ENCODE measurements at places on chromosomes 12 and 14. TPM values are rescaled to one million over a fixed set of nuclear protein-coding genes. Genes with fewer than 3 reads are reported as not detected.
A peak's percentile ranks its signal among the peaks of the same experiment; 100 is the strongest.

CCDC85C gene
- 15.7 TPM for total RNA-seq

DNA sequence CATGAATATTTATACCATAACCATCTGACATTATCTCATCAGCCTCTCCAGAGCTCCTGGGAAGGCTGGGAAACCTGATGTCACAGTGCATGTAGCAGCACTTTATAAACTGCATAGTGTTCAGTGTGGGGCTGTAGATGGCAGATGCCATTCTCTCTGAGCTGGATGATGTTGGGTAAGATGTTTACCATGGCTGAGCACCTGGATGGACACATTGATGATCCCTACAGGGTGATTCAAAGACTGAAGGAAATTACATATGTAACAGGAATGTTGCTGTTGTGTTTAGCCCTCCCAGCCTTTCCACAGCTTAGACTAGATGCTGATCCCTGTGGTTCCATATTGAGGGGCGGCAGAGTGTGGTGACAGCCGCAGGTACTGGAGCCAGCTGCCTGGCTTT is 37.4 kb downstream of the IFT43 start:
- no peaks in the 10 kb centered on the region for H3K4me1 ChIP-seq
- no peak overlapping the region for H3K4me3 ChIP-seq
- H3K27ac ChIP-seq = no peak overlapping the region
- no peaks in the 10 kb centered on the region for H3K27me3 ChIP-seq
- H3K36me3 ChIP-seq = no peaks in the 10 kb centered on the region
- DNase-seq = no peak

LLPH gene
- total RNA-seq = 7.2 TPM

DNA sequence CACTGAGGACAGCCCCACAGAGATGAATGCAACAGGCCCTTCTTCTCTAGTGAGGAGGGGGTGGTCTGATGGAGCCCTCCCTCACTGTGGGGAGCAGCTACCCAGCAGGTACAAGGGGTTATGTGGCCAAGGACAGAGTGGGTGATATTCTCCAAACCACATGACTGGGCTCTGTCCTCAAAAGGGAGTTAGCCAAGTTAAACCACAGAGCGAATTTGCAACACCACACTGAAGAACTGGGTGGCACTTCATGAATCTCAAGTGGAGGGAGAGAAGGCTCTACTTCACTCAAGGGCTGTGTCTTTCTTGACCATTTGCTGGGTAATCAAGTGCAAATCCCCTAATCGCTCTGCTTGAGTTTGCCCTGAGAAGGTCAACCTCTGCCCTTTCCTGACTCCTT is 12.5 kb downstream of the GPR68 start:
- H3K27me3 ChIP-seq = no peaks in the 10 kb centered on the region
- no peaks in the 10 kb centered on the region for H3K4me1 ChIP-seq
- no peak overlapping the region for H3K4me3 ChIP-seq
- no peak for DNase-seq
- H3K36me3 ChIP-seq = no peaks in the 10 kb centered on the region

DNA sequence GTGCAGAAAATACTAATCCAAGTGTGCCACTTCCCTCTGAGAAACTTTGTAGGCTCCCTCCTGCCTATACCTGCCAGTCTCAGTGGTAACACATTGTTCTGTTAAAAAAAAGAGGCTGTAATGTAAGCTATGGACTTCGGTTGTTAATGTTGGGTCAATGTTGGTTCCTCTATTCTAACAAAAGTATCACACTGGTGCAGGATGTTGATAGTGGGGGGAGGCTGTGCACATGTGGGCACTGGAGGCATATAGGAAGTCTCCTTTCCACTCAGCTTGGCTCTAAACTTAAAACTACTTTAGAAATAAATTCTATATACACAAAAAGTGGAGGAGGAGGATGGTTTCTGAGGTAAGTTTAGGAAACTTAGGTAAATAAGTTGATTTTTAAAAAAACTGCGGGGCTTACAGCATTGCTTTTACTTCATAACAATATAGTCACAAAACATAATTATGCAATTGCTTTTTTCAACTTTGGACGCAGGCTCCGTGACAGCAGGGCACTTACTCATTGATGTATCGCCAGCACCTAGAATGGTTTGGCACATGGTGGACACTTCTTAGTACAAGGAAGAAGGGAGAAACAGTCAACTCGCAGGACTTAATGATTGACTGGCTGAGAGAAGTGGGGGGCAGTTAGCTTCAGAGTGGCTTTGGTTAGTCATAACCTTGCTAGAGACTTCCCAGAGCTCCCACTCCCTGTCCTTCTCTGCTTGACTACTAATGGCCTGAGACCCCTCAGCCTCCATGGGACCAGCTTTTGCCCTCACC is 7.9 kb upstream of the NYNRIN start:
- DNase-seq = no peak
- no peak overlapping the region for H3K4me3 ChIP-seq
- H3K36me3 ChIP-seq = no peaks in the 10 kb centered on the region
- H3K27me3 ChIP-seq = no peaks in the 10 kb centered on the region

GRCh38 chr12:6772726-6773589 is 638 bp downstream of the LAG3 start:
- H3K36me3 ChIP-seq = no peaks in the 10 kb centered on the region
- DNase-seq = no peak
- peak overlapping the region; percentile 10 for H3K4me3 ChIP-seq
- H3K27me3 ChIP-seq = no peaks in the 10 kb centered on the region
- H3K27ac ChIP-seq = no peak overlapping the region
- no peaks in the 10 kb centered on the region for H3K4me1 ChIP-seq

GRCh38 chr14:96509457-96510090 is 7.4 kb downstream of the PAPOLA start:
- H3K27ac ChIP-seq = no peak overlapping the region
- no peak overlapping the region for H3K4me3 ChIP-seq
- H3K4me1 ChIP-seq = peaks cover 42% of the 10 kb centered on the region
- H3K36me3 ChIP-seq = no peaks in the 10 kb centered on the region
- no peak for DNase-seq
